Pulmonary artery endothelial cell (primary cell): ENCODE measurements at places on chromosomes 16 and 17. TPM values are rescaled to one million over a fixed set of nuclear protein-coding genes. Genes with fewer than 3 reads are reported as not detected.

GRCh38 chr16:4323071-4323844 lies 7.4 kb downstream of the GLIS2 start:
- DNase-seq = no peak

DNA sequence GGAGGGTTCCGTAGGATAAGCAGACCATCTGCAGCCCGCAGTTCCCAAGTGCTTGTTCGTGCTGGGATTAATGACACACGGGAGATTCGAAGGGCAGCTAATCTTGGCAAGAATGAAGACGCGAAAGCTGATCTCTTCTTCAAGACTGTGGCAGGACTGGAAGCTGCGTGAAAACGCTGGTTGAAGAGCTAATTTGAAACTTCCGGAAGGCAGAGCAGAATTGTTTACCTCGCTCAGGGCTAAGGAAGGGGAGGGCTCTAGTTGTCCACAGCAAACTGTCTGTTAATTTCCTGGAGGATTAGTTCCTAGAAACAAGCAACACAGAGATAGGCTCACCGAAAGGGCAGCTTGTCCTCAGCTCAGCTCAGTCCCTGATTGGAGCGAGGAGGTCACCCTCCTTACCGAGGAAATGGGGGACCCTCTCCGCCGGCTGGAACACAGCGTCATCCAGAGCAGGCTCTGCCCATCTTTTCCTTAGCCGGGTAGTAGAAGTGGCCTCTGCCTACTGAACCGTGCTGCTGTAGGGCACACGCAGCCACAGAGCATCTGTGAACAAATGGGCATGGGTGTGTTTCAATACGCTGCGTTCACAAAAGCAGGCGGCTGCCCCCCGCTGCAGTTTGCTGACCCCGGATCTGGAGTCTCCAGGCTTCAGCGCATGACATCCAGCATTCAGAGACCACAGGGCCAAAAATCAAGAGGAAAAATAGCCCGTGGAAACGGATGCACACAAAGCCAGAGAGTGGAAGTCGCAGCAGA lies 16.7 kb upstream of the BAIAP2 start:
- DNase-seq = no peak

DNA sequence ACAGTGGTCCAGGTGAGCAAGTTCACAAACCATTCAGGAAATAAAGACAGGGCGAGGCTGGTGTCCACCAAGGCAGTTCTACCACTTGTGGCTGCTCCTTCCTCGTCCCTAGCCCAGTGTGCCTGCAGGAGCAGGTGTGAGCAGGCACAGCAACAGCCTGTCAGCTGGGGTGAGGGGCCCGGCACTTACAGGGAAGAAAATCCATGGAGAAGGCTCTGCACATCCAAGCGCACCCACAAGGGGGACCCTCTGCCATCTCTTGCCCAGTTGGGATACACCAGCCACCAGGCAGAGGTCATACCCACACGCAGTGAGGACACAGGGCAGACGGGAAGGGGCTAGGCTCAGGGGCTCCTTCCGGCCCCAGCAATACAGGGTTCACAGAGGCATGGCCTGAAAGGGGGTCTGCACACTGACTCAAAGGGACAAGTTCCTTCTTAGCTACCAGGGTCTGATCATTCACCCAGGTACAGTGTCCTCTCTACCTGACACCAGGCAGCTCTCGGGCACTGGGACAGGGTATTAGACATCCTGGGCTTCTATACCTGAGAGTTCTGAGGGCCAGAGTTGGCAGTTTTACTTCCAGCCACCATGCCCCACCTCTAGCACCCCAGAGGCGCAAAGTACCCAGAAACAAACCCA lies 27.0 kb downstream of the CDIP1 start:
- peak; percentile 17 for DNase-seq

GRCh38 chr16:82660075-82660645 lies 33.4 kb downstream of the CDH13 start:
- DNase-seq = no peak

GRCh38 chr16:13439766-13440165 lies 480.2 kb upstream of the ERCC4 start:
- no peak for DNase-seq

DNA sequence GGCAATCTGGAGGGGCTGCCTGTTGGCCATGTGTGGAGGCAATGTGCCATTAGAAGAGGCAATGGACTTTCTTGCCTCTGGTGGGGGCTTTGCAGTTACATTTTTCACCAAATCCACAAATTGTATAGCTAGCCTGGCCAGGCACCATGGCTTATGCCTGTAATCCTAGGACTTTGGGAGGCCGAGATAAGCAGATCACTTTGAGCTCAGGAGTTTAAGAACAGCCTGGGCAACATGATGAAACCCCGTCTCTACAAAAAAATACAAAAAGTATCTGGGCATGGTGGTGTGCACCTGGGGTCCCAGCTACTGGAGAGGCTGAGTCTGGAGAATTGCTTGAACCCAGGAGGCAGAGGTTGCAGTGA lies 2.7 kb upstream of the RNF112 start:
- DNase-seq = no peak

DNA sequence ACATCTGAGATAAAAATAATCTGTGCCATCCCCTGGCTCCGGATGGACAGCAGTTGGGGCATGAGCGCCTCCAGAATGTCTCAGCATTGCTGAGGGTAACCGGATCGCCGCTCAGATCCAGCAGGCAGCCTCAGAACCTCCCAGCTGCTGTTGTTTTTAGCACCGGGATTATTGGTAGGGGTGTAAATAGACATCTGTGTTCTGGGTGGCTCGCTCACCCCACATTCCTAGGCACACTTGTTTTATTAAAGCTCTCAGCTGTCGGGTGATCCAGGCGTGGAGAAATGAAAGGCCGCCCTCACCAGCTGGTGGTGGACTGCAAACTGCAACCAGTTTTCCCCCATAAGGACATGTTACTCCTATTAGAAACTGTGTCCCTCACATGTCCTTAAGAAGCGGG lies 32.1 kb downstream of the MYH3 start:
- no peak for DNase-seq

DNA sequence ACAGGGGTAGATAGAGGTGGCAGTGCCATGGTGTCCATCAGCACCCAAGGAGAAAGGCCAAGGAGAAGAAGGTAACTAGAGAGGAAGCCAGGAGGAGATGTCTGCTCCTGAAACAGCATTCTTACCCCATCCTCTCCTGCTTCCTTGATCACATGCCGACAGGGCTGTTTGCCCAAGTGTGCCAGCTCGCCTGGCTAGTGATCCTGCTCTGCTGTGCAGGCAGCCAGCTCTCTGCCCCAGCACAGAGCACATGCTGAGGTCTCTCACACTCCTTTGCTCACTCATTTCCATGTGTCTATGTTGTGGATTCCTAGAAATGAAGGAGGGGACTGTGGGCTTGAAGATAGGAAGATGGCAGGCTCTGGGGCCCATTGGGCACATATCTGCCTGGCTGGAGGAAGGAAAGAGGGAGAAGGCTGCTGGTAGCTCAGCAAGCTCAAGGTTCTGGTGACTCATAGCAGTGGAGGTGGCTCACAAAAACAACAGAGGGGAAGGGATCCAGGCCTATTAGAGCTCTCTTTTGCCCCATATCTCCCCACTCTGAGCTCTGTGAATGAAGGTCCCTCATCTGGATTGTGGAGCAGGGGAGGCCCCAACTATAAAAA lies 54.3 kb downstream of the NEUROD2 start:
- no peak for DNase-seq

DNA sequence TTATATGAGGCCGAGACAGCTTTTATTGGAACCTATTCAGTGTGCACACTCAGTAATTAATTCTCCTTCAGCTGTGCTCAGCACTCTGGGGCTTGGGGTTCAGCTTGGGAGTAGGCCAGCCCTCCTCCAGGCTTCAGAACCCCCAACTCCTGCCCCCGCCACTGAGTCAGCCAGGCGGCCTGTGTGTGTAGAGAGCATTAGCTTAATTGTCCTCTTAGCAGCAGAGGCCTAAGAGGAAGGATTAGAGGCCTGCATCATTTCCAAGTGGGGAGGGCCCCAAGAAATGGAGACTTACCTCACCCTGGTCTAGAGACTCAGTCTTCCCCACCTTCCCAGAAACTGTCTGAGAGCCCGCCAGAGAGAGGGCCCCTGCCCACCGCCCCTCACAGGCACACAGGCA lies 772 bp downstream of the PRSS53 start:
- no peak for DNase-seq

DNA sequence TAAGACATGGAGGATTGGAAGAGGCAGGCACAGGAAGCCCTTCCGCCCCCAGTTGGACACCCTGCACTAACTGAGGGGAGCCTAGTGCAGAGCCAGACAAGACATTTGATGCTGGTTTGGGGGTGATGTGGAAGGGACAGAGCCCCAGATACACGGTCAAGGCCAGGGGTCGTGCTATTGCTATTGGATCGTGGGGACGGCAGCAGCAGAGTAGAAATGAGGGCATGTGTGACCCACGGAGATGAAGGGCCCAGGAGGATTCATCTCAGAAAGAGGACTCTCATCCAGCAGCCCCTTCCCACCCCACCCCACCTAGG lies 2.0 kb upstream of the VAMP2 start:
- DNase-seq = no peak

- peak; percentile 19 for DNase-seq
Measured at GRCh38 chr17:5011928-5012327, 14.2 kb downstream of the KIF1C start.

DNA sequence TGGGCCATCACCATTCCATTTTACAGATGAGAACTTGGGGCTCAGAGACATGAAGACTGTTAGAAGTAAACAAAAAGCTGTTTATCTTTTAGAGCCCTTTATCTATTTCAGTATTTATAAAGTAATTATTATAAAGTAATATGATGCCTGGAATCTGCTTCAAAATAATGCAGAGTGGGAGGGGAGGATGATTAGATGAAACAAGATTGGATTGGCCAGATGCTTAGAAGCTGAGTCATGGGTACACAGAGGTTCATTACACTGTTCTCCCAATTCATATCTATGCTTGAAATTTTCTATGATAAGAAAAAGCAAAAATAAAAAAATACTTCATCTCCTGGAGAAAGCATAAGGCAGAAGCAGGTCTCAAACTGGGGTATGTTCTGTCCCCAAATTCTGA lies 29.4 kb downstream of the TOM1L2 start:
- DNase-seq = no peak

- no peak for DNase-seq
Measured at GRCh38 chr16:72947379-72948237, 100.3 kb downstream of the ZFHX3 start.

- DNase-seq = no peak
Measured at GRCh38 chr17:78812855-78813254, 27.8 kb downstream of the USP36 start.

GRCh38 chr17:8176998-8177731 lies 985 bp upstream of the TMEM107 start:
- no peak for DNase-seq

- DNase-seq = no peak
Measured at GRCh38 chr17:46947216-46947615, 24.3 kb downstream of the GOSR2 start.

DNA sequence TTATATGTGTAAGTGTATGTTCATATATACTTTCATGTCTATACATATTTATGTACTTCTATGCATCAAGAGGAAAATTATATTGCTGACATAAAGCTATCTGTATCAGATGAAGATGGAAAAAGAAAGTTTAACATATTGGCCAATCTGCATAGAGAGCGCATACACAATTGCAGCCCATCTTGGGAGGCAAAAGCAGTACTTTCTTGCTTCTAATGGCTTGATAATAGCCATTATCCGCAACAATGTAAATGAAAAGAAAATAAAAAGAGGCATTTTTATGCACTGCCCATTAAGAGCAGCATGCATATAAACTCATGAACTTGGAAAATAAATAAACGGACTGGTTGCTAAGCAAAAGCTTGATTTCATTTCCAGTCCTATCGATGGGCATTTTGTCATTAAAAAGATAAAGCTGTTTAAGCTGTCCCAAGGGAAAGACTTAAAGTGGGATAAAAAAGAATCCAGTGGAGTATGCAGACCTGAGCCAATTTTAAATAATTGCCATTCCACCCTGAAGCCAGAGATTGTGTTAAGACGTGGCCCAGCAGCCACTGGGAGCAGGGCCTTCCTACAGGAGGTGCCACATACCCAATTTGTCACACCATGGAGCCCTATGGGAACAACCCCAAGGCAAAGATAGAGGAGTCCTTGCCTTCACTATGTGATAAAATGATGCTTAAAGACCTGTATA lies 183.6 kb upstream of the CDH11 start:
- no peak for DNase-seq

- DNase-seq = peak; percentile 72
Measured at GRCh38 chr17:44599298-44600175, 42.3 kb downstream of the FZD2 start.

GRCh38 chr17:62675701-62676100 lies 48.2 kb downstream of the MRC2 start:
- no peak for DNase-seq

DNA sequence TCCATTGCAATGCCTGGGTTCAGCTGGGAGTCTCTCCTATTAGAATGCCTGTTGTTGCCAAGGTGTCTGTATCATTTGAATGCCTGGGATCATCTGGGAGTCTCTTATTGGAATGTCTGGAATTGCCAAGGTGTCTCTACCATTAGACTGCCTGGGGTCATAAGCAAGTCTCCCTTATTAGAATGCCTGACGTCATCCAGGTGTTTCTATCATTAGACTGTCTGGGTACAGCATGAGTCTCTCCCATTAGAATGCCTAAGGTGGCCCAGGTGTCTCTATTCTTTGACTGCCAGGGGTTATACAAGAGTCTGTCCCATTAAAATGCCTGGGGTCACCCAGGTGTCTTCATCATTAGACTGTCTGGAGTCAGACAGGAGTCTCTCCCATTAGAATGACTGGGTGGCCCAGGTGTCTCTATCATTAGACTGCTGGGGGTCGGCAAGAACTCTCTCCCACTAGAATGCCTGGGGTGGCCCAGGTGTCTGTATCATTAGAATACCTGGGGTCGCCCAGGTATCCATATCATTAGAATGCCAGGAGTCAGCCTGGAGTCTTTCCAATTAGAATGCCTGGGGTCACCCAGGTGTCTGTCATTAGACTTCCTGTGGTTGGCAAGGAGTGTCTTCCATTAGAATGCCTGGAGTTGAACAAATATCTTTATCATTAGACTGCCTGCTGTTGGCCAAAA lies 2274.0 kb downstream of the TP53TG3F start:
- no peak for DNase-seq

DNA sequence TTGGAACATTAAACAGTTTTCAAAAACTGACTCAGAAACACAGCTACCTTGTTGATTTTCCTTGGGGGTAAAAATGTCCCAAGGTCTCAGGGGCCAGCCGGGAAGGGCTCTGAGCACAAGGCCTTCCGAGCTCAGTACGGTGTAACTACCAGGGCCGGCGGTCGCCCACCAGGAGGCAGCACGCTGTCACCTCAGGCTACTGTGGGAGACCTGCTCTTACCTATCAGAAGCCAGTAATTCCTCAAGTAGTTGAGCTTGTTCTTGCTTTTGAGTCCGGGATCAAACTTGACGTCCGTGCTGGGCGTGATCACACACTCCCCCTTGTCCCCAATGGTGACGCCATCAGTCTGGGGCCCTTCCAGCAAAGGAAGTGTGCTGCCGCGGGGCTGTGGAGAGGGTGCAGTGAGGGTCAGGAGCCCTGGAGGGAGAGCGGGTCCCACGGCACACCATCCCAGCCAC lies 43.4 kb upstream of the ICAM2 start:
- DNase-seq = no peak

- DNase-seq = no peak
Measured at GRCh38 chr16:53216798-53217197, 162.0 kb downstream of the CHD9 start.

- no peak for DNase-seq
Measured at GRCh38 chr16:11414815-11415775, 69.8 kb downstream of the RMI2 start.

GRCh38 chr16:2007081-2007836 lies 2.4 kb downstream of the ZNF598 start:
- DNase-seq = no peak

TPPP3 gene
- 0.18 and 0.20 TPM in 2 replicates for total RNA-seq

SLFN12L gene
- total RNA-seq = 0.04 and 0.07 TPM in 2 replicates

C16orf86 gene
- 2.6 and 3.7 TPM in 2 replicates for total RNA-seq

TBC1D3C gene
- 0.39 TPM in 1 of 2 replicates, not detected in the other for total RNA-seq

TP53TG3C gene
- total RNA-seq = not detected in 2 replicates

IL21R gene
- total RNA-seq = 0.04 and 0.07 TPM in 2 replicates

MT1M gene
- 3.5 and 8.8 TPM in 2 replicates for total RNA-seq

MYH1 gene
- not detected in 2 replicates for total RNA-seq

HEXIM1 gene
- 9.7 and 9.8 TPM in 2 replicates for total RNA-seq
